ENCODE measurements at places on chromosomes 1 and 21.

DNA sequence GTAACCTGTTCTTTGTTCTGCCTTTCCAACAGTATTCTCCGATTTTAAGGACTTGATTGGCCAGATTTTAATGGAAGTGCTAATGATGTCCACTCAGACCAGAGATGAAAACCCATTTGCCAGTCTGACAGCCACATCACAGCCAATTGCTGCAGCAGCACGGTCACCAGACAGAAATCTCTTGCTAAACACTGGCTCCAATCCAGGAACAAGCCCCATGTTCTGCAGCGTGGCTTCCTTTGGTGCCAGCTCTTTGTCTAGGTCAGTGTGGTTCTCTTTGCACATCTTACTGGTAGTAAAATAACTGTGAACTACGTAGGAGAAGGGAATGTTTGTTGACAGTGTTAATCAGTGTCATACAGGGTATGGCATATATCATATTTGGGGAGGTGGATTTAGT lies 72.7 kb downstream of the UBE4B start:
- peak; percentile 60 for DNase-seq

GRCh38 chr1:28127617-28128257 lies 39.3 kb upstream of the EYA3 start:
- peak; percentile 39 for DNase-seq

DNA sequence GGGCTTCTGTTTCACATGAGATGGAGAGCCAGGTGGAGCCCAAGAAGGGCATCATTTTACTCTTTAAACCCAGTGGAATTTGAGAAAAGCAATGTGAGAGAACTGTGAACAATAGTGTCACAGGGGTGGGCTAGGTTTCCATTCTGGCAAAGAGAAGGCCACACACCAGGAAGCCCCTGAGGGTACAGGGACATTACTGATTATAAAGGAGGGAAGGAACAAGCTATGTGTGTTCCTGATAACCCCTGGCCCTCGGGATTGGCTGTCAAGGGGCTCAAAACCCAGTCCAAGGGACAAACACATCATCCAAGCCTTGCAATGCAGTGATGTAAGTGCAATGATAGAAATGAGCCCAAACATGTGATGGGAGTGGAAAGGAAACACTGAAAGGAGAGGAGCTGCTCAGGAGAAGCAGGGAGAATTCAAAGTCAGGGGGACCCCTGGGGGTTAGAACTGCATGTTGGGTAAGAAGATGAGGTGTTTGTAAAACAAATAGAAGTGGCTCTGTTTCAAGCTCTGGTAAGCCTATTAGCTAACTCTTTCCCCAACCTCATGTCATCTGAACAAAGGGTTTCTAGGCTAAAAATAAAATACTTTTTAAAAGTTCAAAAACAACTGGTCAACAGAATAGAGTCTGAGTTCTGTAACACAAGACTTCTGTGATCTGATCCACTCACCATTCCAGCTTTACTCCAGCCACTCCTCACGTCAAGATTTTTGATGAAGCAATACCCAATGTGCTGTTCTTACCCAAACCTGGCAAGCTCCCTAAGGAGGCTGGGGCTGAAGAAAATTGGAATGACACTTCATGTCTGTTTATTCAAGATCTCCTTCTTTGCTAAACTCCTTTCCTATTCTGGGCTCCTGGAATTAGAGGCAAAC lies 51.1 kb upstream of the IL12RB2 start:
- no peak for DNase-seq

GRCh38 chr1:31441558-31441957 lies 28.5 kb downstream of the SERINC2 start:
- DNase-seq, result no peak

- DNase-seq, result peak; percentile 80
These were observed 4.5 kb downstream of the HDGF start for GRCh38 chr1:156746728-156747631.

GRCh38 chr1:216805233-216805632 lies 82.0 kb upstream of the ESRRG start:
- no peak for DNase-seq

DNA sequence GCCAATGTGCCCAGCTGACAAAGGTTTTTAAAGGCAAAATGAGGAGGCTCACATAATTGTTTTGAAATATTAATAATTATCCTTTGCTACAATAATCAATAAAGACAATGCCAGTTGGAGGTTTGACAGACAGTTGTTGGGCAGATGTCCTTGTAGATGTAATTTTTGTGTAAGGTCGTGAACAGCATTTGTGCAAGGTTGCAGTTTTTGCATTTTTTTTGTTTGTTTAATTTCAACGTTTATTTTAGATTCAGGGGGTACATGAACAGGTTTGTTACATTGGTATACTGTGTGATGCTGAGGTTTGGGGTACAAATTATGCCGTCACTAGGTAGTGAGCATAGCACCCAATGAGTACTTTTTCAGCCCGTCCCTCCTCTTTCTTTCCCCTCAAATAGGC lies 9.3 kb downstream of the MPZ start:
- no peak for DNase-seq

GRCh38 chr1:23102289-23102688 lies 66.4 kb downstream of the LUZP1 start:
- no peak for DNase-seq

DNA sequence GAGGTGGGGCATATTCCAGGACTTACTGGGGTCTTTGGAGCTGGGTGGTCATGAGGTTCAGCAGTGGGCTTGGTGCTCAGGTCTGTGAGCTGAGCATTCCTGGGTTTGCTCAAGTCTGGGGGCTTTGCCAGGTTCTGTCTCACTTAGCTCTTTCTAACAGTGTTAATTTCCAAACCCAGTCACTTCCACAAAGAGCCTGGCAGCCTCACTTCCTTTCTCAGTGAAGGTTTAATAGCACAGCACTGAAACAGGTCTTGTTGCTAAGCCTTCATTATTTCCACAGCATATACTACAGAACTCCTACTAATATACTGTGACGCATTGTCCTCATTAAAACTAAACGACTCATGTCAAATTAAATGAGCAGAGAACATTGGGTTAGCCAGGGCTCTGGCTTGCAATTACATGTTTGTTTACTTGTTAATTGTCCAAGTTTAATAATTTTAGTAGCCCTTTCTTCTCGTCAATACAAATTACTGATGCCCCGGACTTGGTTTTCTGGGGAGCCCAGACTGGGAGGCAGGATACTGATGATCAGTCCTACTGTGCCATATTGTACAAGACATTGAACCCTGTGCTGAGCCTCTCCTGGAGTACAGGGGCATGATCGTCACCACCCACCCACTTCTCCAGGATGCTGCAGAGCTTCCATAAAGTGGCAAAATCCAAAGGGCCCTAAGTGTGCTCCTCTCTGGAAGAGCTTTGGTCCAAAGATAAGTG lies 170.7 kb downstream of the IER5 start:
- DNase-seq, result no peak

DNA sequence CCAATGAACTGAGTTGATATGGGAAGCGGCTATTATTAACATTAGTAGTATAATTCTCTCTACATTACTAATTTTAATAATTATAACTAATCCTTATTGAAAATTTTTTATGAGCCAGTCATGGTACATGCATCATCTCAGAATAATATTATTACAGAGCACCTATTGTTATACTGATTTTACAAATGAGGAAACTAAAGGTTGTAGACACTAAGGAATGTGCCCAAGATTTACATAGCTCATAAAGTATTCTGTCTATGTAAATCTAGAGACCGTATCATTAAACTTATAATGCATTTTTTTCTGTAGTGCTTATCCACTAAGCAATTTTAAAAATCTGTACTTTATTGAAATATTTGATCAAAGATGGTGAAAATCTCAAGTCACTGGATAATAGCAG lies 825.9 kb downstream of the PLA2G4A start:
- DNase-seq, result no peak

GRCh38 chr1:45787905-45788304 lies 15.5 kb upstream of the MAST2 start:
- peak; percentile 31 for DNase-seq

DNA sequence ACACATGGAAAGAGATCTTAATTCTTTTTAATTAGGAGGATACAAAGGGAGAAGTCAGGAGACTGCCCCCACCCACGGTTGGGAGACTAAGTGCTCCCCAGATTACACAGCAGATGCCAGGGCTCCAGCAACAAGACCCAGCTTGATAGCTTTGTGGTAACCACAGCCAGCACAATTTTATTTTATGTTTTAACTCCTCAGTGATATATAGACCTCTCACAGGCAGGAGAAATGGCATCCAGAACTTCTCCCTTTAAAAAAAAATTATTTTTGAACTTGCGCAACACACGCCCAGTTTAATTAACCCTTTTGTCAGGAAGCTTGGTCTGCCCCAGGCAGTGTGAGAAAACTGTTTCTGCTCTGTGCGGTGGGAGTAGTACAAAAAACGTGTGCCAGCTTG lies 62.6 kb upstream of the ACOT11 start:
- no peak for DNase-seq

All from putamen (tissue), 1 donor.